H1 (cell line): ENCODE measurements at places on chromosomes 2 and 18.

DNA sequence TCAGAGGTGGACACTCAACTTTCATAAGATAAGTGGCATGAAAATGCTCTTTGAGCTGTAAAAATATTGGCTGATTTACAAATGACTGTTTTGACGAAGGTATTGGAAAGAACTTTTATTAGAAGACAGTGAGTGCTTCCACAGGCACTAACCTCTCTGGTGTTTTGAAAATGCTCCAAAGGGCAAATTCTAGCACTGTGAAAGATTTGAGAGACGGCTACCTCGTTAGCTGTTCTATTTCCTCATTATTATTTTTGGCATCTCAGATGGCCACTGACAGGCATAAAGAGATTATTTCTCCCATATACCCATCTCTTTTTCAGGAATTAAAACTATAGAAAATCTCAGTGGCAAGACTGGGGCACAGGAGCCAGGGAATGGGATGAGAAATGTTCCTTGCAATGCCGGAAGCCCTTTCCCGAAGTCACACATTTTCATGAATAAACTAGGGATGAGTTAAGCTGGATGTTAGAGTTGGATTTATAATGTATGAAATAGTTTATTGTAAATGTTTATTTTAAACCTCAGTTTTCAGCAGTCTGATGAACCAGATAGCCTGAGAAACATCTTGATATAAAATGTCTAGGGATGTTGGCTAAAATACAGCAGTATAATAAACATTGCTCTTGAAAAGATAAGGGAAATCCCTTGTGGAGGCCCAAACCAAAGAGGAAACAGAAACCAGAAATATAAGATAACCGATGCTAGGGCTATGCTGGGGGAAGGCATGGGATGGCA is 175.7 kb downstream of the ASB1 start:
- DNase-seq: no peak
- H3K27me3 ChIP-seq: no peaks in the 10 kb centered on the region
- no peaks in the 10 kb centered on the region for H3K36me3 ChIP-seq
- H3K4me3 ChIP-seq: no peak overlapping the region
- H3K4me1 ChIP-seq: no peaks in the 10 kb centered on the region
- no peak overlapping the region for H3K27ac ChIP-seq

GRCh38 chr18:66734451-66734850 is 130.6 kb upstream of the CDH19 start:
- no peak for DNase-seq
- no peaks in the 10 kb centered on the region for H3K4me1 ChIP-seq

- H3K27me3 ChIP-seq: no peaks in the 10 kb centered on the region
- H3K4me3 ChIP-seq: no peak overlapping the region
- DNase-seq: no peak
- H3K27ac ChIP-seq: no peak overlapping the region
- no peaks in the 10 kb centered on the region; the same call in 1 of the 2 replicates for H3K4me1 ChIP-seq
These were observed 22.7 kb upstream of the GULP1 start for GRCh38 chr2:188269004-188269403.

- no peaks in the 10 kb centered on the region for H3K4me1 ChIP-seq
- no peak overlapping the region for H3K27ac ChIP-seq
- no peaks in the 10 kb centered on the region for H3K27me3 ChIP-seq
- DNase-seq: no peak
- H3K36me3 ChIP-seq: no peaks in the 10 kb centered on the region
- no peak overlapping the region for H3K4me3 ChIP-seq
These were observed 40.2 kb upstream of the ZNF638 start for GRCh38 chr2:71291398-71291797.

- no peak overlapping the region for H3K4me3 ChIP-seq
- DNase-seq: no peak
- H3K4me1 ChIP-seq: no peaks in the 10 kb centered on the region
- H3K27ac ChIP-seq: no peak overlapping the region
- no peaks in the 10 kb centered on the region for H3K36me3 ChIP-seq
These were observed 58.8 kb downstream of the RNF152 start for GRCh38 chr18:61833978-61834377.

- H3K4me1 ChIP-seq: peaks cover 9% of the 10 kb centered on the region; the same call in 1 of the 2 replicates
- no peaks in the 10 kb centered on the region for H3K27me3 ChIP-seq
- H3K4me3 ChIP-seq: no peak overlapping the region
- no peak overlapping the region for H3K27ac ChIP-seq
- no peaks in the 10 kb centered on the region for H3K36me3 ChIP-seq
- no peak for DNase-seq
These were observed 48.6 kb upstream of the RPL31 start for GRCh38 chr2:100953406-100954043.

GRCh38 chr18:48915626-48916425 is 34.9 kb downstream of the SMAD7 start:
- H3K4me1 ChIP-seq: no peaks in the 10 kb centered on the region; the same call in none of the 2 replicates
- H3K36me3 ChIP-seq: no peaks in the 10 kb centered on the region
- no peak overlapping the region for H3K4me3 ChIP-seq

DNA sequence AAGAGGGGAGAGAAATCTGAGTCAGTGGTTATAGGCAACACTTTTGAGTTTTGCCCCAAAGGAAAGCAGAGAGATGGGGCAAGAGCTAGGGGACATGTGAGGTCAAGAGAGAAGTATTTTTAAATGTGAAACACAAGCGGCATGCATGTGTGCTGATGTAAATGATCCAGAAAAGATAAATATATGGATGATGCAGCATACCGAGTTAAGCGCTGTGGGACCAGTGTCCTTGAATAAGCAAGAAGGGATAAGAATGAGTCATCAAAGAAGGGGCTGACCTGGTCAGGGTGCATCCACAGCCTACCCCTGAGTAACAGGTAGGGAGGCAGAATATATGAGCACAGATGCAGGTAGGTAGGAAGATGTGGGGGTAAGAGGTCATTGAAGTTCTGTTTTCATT is 180.9 kb downstream of the TRABD2A start:
- no peak for DNase-seq
- H3K4me1 ChIP-seq: no peaks in the 10 kb centered on the region
- H3K4me3 ChIP-seq: no peak overlapping the region
- no peaks in the 10 kb centered on the region for H3K27me3 ChIP-seq
- H3K36me3 ChIP-seq: no peaks in the 10 kb centered on the region

GRCh38 chr2:213251618-213252017 is 32.6 kb upstream of the SPAG16 start:
- H3K4me1 ChIP-seq: no peaks in the 10 kb centered on the region
- H3K4me3 ChIP-seq: no peak overlapping the region
- DNase-seq: no peak
- H3K36me3 ChIP-seq: no peaks in the 10 kb centered on the region
- H3K27ac ChIP-seq: no peak overlapping the region

DNA sequence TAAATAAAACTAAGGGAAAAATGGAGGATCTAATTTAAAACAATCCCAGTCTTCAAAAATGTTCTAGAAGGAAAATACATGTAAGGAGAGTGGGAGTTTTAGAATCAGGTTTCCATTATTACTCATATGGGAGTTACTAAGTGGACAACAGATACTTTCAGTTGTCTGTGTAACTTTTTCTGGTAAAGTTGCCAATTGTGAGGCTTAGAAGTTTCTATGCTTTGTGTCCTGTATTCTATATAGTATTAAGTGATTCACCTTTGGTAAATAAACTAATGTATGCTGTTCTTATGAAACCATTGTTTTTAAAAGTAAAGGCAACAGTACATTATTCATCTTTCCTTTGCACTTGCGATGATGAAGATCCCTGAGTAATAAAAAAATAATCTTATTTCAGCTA is 274.9 kb downstream of the NR4A2 start:
- no peaks in the 10 kb centered on the region for H3K36me3 ChIP-seq
- no peak for DNase-seq
- no peak overlapping the region for H3K4me3 ChIP-seq

DNA sequence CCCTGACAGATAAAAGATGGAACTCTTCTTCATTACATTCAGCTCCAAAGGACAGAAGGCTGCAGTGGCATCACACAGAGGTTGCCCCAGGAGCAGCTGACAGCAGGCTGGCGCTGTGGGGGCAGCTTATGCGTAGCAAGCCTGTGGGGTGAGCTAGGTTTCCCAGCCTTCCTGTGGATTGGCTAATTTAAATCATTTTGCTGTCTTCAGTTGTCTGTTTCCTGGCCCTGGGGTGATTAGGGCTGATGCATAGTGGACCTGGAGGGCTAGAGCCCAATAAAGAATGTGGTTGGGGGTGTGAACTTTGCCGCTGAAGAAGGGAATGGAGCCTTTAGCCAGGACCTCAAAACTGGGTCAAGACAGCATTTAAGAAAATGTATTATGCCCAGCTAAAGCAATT is 1038.0 kb downstream of the SOCS6 start:
- no peaks in the 10 kb centered on the region for H3K4me1 ChIP-seq
- no peak for DNase-seq
- no peak overlapping the region for H3K27ac ChIP-seq
- no peaks in the 10 kb centered on the region for H3K36me3 ChIP-seq
- H3K4me3 ChIP-seq: no peak overlapping the region

GRCh38 chr2:173062801-173063200 is 12.8 kb upstream of the MAP3K20 start:
- no peak overlapping the region for H3K27ac ChIP-seq
- no peaks in the 10 kb centered on the region for H3K36me3 ChIP-seq

DNA sequence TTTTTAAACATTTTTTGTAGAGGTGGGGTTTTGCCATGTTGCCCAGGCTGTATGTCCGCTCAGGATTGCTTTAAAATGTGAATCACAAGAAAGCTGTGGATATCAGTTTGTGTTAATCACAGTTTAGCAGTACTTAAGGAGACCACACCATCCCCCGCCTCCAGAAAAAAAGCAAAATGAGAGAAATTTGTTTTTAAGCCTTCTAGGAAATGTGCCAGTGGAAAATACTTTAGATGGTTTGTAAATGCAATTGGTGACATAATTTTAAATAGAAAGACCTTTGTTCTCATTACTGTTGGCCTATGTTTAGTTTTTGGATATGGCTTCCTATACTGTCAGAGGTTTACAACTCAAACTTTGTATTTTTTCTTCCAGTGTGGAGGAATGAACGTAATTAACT is 27.0 kb downstream of the GCA start:
- no peak overlapping the region for H3K4me3 ChIP-seq
- H3K36me3 ChIP-seq: no peaks in the 10 kb centered on the region
- H3K4me1 ChIP-seq: no peaks in the 10 kb centered on the region

DNA sequence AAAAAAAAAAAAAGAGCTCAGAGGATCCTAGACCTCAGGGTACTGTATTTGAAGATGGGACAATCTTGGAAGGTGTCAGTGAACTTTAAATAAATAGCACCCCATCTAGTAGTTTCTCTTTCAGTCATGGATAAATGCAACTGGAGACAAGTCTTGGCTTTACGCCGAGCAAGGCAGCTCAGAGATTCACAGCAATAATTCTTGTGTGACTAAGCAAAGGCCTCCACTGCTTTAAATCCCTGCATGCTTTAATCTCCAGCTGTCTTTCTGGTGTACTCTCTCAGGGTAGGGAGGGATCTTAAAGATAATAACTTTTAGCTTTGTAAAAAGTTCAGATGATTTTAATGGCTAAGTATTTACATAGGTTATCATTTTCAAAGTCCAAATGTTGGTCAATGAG is 36.3 kb downstream of the NRXN1 start:
- DNase-seq: no peak
- H3K36me3 ChIP-seq: no peaks in the 10 kb centered on the region
- H3K27me3 ChIP-seq: no peaks in the 10 kb centered on the region
